ENCODE measurements at places on chromosomes 11 and 22.

DNA sequence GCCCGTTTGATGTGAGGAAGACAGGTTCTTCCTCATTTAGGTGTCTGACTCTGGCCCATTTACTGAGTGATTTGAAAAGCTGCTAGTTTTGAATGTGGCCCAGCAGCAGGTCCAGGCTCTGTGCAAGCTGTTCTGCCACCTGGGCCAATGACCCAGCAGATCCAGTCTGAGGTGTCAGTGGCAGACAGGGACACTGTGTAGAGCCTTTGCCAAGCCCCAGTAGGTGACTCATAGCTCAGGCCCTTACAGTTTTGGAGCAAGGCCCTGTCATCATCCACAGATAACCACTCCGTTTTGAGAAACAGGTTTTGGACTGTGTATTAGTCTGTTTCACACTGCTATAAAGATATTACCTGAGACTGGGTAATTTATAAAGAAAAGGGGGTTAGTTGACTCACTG, 23.9 kb downstream of the TSPAN32 start:
- DNase-seq, result no peak

- DNase-seq, result no peak
These were observed 285.0 kb downstream of the TTC28 start for GRCh38 chr22:28394513-28395110.

- DNase-seq, result no peak
These were observed 14.2 kb downstream of the ZBTB44 start for GRCh38 chr11:130300567-130300966.

- no peak for DNase-seq
These were observed 13.7 kb upstream of the SEC14L3 start for GRCh38 chr22:30485362-30485988.

DNA sequence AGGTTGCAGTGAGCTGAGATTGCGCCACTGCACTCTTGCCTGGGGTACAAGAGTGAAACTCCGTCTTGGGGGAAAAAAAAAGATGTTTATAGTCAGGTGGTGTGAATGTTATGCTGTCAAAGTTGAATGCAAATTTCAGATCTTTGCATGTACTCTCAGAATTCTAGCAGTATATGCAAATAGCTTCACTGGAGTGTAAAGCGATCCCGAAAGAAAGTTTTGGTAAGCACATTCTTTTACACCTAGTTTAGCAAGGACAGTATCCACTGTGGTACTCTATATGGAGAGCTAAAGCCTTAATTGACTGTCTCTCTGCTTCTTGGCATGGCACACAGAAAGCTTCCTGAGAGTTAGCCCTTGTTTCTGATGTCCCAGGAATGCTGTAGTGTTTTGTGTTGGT, 4.0 kb downstream of the JAM3 start:
- DNase-seq, result no peak

- DNase-seq, result no peak
These were observed 57.9 kb downstream of the GRAMD4 start for GRCh38 chr22:46678003-46678657.

GRCh38 chr11:123443851-123444623, 14.0 kb downstream of the GRAMD1B start:
- no peak for DNase-seq

DNA sequence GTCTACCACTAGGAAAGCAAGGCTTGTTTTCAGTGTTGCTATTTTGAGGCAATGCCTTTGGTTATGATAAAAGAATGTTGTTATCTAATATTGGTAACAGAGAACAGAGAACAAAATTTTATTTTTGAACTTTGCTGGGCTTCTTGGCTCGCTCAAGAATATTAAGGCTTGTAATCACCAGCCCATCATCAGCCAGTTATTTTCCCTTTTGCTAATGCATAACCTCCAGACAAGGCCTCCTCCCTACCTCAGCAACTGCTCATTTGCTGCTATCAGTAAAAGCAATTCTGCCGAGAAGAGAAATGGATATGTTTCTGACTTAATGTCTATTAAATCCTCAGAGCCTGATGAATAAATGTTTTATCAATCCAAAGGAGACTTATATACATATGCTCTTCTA, 8.9 kb downstream of the MTMR2 start:
- no peak for DNase-seq

DNA sequence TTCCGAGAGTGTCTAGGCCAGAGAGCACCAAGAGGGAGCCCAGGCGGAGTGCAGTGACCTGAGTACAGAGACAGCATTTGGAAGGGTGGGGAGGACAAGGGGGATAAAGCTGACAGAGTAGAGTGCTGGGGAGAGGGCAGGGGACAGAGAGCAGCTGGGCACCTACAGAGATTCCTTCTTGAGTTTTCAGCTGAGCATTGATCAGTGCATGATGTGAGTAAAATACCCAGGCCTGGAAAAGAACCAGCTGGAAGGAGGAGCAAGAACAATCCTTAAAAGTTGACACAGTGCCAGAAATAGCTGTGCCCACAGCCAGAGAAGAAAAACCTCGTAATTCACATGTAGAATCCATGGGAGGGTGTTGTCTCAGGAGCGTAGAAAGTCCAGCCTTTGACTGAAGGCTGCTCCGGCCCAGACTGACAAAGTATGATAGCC, 33.9 kb upstream of the PANX2 start:
- no peak for DNase-seq

DNA sequence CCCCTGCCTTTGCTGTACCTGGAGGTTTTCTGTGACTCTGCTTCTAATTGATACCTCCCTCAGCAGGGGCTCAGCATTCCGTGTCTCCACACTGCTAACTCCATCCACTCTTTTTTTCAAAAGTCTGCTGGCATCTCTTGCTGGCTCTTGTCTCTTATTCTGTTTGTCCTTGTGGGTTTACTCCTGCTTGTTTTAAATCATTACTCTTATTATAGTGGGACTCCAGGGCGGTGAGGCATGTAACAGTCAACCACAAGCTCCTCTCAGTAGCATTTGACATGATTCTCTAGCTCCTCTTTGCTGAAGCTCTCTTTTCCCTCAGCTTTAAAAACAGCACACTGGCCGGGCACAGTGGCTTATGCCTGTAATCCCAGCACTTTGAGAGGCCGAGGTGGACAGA, 260.2 kb upstream of the NARS2 start:
- DNase-seq, result no peak

DNA sequence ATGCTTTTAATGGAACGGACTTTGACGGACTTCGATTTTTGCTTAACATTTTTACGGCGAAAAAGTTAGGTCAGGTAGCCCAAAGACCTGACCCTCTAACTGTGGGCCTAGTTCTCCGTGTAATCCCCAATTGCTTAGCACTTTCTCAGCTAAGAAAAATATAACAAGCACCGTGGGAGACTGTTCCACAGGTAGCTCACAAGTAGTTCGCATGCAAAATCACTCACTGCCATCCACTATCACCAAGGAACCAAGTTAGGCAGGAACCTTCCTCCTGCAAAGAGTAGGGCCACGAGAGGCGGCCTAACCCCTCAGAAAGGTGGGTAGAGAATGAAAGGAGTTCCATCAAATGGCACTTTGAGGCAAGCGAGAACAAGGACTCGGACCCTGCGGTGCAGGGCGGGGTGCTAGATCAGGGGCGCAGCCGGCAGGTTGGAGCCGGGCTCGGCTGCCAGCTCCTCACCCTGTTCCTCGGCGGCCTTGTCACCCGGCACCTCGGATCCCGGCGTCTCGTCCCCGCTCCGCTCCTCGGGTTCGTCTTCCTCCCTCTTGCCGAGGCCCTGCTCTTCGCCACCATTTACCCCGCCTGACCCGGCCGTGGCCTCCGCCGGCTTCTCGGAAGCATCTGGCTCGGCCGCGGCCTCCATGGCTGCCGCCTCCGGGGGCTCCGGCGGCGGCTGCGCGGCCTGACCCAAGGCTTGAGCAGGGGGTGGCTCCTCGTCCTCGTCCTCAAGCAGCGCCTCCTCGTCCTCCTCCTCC, 922 bp downstream of the HNRNPUL2 start:
- no peak for DNase-seq

GRCh38 chr11:86955111-86955360, 159 bp downstream of the FZD4 start:
- no peak for DNase-seq

DNA sequence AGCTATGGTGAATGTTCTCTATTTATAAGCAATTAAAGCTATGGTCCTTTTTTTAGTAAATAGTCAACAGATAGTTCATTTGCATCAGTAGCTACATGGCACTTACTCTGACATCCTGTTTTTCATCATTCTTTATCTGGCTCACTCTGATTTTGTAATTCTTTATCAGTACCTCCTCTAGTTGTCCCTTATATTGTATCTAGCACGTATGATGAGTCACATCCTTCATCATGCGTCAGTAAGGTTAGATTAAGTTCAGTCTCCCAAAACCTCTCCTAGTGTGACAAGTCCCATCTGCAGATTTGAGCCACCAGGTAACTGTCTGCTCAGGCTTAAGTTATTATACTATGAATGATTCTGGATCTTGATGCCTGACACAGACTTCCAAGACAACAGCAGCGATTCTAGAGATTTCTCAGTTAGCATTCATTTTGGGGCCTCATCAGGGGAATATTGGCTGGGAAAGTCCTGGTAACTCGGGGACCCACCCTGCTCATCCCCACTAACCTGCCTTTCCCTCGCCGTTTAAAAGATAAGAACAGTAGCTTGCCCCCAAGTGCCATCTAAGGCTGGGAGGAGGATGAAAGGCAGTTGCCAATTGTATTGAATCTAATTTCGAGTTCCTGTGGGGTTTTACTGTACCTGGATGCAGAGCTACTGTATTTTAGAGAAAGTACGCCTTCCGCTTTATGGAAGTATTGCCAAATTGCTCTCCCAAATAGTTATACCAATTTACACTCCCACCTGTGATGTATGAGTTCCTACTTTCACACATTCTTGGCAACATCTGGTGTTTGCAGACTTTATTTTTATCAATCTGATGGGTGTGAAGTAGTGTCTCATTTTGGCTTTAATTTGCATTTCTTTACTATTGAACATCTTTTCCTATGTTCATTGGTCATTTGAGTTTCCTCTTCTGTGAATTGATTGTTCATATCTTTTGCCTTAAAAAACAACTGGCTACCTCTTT, 55.9 kb downstream of the ZC3H12C start:
- no peak for DNase-seq

- DNase-seq, result no peak
These were observed 68.9 kb downstream of the C22orf31 start for GRCh38 chr22:28992565-28993356.

GRCh38 chr22:38572065-38572464, 2.1 kb upstream of the DMC1 start:
- no peak for DNase-seq

DNA sequence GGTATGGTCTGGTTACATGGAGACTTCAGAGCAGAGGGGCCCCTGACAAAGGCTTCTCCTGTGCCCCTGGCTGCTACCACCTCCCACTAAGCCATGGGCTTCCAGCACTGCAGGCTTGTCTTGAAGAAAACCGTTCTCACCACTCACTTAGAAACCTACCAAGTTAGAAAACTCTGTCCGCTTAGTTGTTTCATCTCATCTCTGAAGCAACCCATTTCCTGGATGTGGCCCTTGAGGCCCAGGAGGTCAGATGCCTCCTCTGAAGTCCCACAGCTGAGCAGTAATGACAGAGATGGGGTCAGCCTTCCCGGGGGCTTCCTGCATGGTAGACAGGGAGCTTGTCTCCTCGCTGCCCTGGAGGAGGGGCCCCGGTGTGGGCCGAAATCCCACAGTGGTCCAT, 12.9 kb downstream of the CSF2RB start:
- no peak for DNase-seq

GRCh38 chr11:74267014-74267413, 44.4 kb downstream of the P4HA3 start:
- no peak for DNase-seq

- DNase-seq, result no peak
These were observed 100.9 kb downstream of the MRTFA start for GRCh38 chr22:40535642-40536041.

- no peak for DNase-seq
These were observed 18.3 kb downstream of the FADS3 start for GRCh38 chr11:61872935-61873565.

DNA sequence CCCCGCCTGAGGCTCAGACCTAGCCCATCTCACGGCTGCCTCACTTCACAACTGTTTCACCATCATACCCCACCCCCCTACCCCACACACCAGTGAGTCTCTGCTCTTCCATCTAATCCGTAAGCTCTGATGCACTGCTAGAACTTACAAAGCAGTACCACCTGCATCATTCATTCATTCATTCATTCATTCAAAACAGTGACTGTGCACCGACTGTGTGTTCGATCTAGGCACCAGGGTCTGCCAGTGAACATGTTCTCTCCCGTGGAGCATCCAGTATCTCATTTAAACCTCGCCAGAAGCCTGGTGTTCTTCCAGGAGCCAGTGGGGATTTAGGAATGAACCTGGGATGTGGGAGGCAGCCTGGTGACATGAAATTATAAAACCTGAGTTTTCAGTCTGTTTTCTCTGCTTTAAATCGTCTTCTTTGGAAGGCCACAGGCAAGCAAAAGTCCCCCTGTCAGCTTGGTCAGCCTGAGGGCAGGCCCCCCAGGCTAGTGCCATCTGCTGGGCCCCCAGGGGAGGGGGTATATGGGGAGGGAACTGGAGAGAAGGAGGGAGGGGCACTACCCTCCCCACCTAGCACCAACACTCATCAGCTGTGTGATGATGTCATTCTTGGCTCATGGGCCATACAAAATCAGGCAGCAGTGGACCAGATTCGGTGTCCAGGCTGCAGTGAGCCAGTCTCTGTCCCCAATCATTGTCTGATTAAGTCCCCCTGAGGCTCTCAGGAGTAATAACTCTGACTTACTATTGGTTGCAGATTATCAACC, 18.4 kb downstream of the TMPRSS6 start:
- DNase-seq, result no peak

GRCh38 chr11:66124564-66124963, 54.5 kb downstream of the PACS1 start:
- no peak for DNase-seq

DNA sequence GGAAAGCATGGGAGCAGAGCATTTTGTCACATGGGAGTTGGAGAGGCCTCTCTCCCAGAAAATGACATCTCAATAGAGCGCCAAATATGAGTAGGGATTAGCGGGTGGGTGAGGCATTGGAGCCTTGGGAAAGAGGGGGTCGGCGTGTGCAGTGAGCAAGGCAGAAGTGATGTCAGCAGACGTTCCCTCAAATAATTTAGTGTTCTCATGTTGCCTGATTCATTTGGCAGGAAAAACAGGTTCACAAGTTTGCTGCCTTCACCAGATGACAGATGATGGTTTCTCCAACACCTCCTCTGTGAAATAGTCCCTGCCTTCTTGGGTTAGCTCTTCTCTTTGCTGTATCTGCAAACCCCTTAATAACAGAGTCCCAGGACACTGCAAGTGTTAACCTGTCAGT, 118.5 kb upstream of the ARHGAP20 start:
- DNase-seq, result no peak

- DNase-seq, result no peak
These were observed 68.7 kb downstream of the PRR5L start for GRCh38 chr11:36364551-36365325.

GRCh38 chr11:74744277-74744676, 4.4 kb upstream of the RNF169 start:
- no peak for DNase-seq

- no peak for DNase-seq
These were observed 345.8 kb downstream of the BRD1 start for GRCh38 chr22:49481659-49482399.

- DNase-seq, result no peak
These were observed at the start of gene CLCF1 for GRCh38 chr11:67372993-67373647. Gene CLCF1 (minus strand): TSS chr11:67373598. CDS start chr11:67373539, 59 bp downstream.

GRCh38 chr11:18705651-18706281, 7.2 kb downstream of the TMEM86A start:
- no peak for DNase-seq

- DNase-seq, result no peak
These were observed 781 bp downstream of the SIDT2 start for GRCh38 chr11:117179048-117179999.

- no peak for DNase-seq
These were observed 172.9 kb upstream of the NECTIN1 start for GRCh38 chr11:119901657-119902577.
